ENCODE measurements at places on chromosomes 12 and 14.

DNA sequence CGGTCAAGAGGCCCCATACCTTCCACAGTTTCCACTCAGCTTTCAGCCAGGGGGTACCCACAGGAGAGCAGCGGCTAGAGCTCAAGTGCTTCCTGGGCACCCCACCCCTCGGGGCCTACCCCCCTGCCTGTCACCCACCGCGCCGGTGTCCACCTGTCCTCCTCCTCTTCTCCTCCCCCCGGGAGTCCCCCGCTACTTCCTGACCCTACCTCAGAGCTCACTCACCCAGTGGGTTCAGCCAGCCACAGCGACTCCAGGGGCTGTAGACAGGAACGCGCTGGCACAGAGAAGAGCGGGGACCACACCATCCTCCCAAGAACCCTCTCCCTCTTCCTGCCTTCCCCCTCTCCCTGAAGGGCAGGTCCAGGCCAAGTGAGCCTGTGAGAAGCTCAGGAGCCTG lies 123.0 kb downstream of the ESRRB start:
- no peak for DNase-seq

DNA sequence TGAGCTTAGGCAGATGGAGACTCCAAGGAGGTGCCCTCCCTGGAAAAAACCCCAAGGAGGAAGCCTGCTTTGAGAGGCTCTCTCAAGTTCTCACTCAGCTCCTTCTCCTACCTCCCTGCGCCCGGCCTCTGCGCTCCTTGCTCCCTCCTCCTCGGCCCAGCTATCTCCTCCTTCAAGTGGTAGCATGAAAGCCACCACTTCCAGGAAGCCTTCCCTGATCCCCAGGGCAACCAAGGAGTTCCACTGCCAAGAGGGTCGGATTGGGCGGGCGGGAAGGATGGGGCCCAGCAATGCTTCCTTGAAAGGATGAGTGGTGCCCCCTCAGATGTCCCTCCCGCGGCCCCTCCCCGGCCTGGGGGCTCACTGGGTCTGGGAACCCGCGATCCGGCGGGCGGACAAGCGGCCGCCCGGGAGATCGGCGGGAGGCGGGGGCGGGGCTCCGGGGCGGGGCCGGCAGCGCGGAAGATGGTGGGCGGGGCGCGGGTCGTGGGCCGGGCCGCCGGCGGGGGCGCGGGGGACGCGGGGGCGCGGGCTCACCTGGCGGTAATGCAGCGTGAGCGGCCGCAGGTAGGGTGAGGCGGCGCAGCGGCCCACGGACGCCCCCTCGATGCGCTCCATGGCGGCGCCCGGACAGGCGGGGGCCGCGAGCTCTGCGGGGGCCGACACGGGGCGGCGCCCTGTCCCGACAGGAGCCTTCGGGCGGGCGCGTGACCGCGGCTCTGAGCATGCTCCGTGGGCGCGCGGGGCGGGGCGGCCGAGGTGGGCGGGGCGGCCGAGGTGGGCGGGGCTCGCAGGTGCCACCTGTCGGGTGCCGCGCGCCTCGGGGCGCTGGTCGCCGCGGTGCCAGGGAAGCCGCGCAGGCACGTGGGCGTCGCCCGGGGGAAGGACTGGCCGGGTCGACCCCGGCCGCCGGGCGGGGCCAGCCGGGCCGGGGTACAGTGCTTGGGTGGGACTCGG lies at the start of gene NUDT14:
TSS of gene NUDT14 (minus strand) at position 721 of the 957 bp plus-strand sequence. CDS start at position 618, 103 bp downstream.
- DNase-seq: peak; percentile 66

DNA sequence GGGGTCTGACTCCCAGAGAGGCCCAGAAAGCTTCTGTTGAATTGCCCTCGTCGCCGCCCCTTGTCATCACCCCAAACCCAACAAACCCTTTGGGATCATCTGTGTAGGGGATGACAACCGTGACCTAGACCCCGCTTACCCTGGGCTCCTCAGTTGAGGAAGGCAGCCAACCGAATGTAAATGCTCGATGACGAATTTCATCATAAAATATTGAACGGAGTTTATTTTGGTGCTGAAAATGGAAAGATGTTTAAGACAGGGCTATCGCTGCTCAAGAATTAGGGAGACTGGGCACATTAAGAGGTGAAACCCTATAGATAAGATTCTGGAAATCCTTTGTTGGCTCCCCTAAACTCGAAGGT lies 512 bp downstream of the ACTR10 start:
- DNase-seq: no peak

DNA sequence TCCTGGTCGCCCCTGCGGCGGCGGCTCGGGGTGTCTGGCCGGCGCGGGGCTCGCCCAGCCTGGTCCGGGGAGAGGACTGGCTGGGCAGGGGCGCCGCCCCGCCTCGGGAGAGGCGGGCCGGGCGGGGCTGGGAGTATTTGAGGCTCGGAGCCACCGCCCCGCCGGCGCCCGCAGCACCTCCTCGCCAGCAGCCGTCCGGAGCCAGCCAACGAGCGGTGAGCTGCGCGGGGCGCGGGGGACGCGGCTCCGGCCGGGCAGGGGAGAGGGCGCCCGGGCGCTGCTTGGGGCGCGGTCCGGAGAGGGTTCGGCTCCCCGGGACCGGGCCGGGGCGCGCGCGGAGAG lies at the start of gene LGALS3:
TSS of gene LGALS3 (plus strand) at position 167 of the 342 bp plus-strand sequence. CDS start 8,122 bp downstream, outside the sequence.
- DNase-seq: peak; percentile 84

GRCh38 chr14:87331991-87332390 lies 661.0 kb downstream of the GALC start:
- DNase-seq: no peak
